ENCODE measurements at places on chromosomes 5 and 9.

- DNase-seq = no peak
Observed at GRCh38 chr5:125348221-125348692, 601.8 kb upstream of the ZNF608 start.

GRCh38 chr5:67510204-67510603 is 313.6 kb upstream of the CD180 start:
- DNase-seq = no peak

DNA sequence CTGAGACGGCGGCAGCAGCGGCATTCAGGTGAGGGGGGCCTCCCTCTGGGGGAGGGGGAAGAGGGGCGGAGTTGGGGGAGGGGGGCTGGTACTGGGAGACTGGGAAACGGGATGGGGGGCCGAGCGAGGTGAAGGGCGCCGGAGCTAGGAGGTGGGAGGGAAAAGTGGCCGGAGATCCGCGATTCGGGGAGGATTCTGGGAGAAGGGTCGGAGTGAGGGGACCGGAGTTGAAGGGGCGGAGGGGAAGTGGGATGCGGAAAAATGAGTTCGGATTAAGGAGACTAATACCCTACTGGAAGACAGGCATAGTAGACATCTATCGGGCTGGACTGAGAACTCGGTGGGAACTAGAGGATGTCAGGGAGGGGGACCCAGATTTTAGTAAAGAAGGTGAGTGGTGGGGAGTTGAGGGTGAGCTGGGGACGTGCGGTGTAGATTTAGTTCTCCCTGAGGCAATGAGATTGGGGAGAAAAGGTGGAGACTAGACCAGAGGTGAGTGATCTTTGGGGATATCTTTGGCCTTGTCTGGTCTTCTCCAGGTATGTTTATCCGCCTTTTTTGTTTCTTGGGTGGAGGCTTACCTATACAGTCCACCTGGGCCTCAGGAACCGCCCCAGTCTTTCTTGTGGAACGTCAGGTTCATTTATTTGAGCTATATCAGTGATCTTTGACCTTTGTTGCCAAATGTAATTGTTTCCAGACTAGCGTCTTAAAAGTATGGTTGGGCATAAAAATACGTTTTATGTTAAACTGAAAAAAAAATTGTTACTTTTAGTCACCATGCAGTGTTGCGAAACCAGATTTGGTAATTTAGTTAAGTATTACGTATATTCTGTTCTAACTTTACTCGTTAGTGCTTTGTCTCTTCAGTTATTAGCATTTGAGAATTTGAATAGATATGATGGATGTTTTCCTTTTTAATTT is 632 bp downstream of the UBAP1 start:
- peak; percentile 32 for DNase-seq

DNA sequence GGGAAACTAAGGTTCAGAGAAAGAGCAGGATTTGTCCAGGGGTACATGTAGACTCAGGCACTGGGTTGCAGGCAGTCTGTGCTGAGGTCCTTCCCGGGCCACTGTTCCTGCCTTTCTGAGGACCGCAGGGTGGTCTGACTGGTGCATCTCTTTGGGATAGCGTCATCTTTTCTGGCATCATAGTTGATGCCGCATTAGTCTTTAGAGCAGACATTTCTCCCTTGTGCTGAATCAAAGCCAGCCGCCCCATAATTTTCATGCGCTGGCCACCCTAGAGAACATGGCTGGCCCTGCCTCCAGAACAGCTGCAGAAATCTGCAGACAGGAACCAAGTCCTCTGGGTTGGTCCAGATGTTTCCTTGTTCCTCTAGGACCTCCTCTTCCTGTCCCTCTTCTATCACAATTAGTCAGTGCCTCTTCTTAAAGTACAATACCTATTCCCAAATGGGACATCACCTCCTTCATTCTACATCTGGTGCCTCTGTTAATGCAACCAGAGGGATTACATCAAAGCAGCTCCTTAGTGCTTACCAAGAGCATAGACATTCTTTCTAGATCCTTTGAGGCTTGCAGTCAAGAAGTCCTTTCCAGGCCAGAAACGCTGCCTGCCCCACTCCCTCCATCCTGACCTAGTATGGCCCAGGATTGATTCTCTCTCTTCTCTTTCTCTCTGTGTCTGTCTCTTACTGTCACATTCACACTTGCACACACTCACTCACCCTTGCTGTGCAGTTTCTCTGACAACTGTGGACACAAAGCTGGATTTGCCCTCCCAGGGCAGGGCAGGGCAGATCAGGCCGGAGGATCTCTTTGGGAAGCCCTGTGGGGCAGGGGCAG is 42.0 kb upstream of the ORM1 start:
- no peak for DNase-seq

GRCh38 chr9:16268067-16268881 is 602.2 kb downstream of the BNC2 start:
- no peak for DNase-seq

DNA sequence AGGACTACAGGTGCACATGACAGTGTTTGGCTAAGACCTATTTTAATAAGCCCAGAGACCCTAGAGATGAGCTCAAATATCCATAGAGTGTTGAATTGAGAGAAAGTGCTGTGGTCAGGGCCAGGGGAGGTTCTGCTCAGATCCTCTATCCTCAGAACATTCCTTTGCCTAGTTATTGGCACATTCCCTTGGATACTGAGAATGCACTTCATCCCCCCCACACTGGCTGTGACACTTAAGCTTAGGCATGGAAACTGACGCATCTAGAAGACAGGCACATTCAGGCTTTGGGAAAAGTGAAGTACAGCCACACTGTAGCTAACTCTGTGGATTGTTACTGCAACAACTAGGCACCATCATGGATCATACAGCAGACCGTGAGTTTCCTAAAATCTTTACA is 27.1 kb upstream of the RASGRF2 start:
- no peak for DNase-seq

DNA sequence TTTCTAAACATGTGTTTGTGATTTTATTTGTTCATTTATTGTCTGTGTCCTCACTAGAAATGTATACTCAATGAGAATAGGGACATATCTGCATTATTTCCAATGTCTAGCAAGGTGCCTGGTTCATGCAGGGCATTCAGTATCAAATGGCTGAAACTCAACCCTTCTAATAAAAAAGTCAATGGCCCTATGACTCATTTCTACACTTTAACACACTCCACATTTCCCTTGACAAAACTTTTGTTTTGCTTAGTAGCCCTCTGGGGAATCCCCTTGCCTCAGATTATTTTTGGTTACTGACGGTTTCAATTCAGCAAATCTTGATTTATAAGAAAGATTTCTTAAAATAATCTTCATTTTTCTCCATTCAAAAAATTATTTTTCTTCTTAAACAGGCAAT is 206.0 kb upstream of the DMRTA1 start:
- peak; percentile 82 for DNase-seq

DNA sequence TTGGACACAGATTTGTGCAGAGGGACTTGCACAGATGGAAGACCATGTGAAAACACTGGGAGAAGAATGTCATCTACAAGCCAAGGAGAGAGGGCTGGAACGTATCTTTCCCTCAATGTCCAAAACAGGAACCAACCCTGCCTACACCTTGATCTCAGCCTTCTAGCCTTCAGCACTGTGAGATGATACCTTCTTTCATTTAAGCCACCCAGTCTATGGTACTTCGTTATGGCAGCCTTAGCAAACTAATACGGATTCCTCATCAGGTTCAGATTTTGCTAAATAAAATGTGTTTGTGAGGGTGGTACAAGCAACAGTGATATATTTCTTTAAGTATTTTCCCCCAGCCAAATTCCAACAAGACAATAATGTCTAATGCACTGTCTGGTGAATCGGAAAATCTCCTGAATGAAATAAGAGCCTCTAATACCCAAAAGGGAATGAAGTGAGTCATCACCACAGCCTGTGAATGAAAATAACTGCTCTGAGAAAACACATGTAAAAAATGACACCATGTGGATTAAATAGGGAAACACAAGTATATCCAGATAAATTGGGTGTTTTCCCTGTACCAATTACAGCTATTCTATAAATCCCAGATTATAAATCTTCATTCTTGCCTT is 182.8 kb upstream of the TARS1 start:
- DNase-seq = peak; percentile 89

GRCh38 chr9:21744320-21744719 is 58.1 kb upstream of the MTAP start:
- no peak for DNase-seq

GRCh38 chr5:178455480-178455835 is 134.7 kb downstream of the COL23A1 start:
- DNase-seq = no peak

- peak; percentile 69 for DNase-seq
Observed at GRCh38 chr5:55847837-55848236, 3.3 kb upstream of the IL31RA start.

DNA sequence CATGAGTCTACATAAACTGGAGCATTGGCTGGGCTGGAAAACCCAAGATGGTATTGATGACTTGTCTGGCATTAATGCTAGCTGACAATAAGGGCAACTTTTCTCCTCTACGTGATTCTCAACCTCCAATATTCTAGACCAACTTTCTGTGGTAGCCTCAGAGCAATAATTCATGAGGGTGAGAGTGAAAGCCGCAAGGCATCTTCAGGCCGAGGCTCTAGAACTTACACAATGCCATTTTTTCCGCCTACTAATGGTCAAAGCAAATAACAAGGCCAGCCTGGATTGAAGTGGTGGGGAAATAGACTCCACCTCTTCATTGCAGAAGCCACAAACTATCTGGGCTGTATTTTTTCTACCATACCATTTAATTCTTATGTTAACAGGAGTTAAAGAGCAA is 267.4 kb downstream of the GABRG2 start:
- DNase-seq = no peak

GRCh38 chr5:159768243-159768642 is 148.0 kb upstream of the ADRA1B start:
- peak; percentile 58 for DNase-seq

DNA sequence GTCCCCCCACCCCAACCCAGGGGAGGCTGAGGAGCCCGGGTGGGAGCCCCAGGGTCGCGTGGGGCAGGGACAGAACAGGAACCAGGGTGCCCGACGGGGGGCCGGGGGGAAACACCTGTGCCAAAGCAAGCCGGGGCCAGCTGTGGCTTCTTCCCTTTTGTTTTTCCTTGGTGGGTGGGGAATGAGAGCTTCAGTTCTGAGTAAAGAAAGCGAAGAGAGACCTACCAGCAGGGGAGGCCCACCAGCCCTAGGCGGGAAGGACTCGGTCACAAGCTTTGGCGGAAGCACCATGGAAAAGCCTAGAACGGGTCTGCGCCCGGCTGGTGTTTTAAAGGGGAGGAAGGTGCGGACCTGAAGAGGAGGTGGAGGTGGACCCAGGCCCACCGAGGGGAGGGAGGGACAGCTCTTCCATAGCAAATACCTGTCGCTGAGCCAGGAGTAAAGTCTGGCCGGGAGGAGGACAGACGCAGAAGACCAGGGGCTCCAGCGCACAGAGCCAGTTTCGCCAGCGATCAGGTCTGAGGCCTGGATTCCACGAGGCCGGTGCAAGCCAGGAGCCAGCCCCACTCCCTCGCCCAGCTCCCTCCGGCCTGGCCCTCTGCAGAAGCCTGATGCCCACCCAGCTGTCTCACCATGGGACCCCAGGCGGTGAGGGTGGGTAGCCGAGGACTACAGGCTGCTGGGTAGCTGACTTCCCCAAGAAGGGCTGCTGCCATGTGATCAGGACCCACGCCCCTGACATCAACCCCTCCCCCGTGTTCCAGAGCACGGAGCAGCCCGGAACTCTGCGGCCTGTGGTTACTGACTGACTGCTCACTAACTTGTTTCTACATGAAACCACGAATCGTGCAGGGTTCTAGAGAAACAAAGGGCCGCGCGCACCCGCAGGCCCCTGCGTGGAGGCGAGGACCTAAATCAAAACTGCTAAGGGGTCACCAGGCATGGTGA is 849 bp upstream of the MGAT1 start:
- no peak for DNase-seq

GRCh38 chr5:26121338-26121737 is 917.0 kb downstream of the CDH9 start:
- DNase-seq = peak; percentile 17

DNA sequence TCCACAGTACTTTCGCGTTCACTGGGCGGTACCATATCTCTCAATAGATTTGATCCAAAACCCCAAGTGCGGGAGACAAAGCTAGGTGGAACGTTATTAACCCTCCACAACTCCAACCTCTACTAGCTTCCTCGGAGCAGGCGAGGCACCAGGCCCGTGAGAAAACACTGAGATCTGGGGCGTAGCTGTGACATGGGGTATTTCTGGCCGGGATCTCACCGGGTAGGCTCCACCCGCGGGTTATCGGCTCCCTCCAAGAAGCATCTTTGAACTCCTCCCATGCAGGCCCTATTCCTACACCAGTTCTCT is 350 bp upstream of the SLC25A46 start:
- DNase-seq = no peak

DNA sequence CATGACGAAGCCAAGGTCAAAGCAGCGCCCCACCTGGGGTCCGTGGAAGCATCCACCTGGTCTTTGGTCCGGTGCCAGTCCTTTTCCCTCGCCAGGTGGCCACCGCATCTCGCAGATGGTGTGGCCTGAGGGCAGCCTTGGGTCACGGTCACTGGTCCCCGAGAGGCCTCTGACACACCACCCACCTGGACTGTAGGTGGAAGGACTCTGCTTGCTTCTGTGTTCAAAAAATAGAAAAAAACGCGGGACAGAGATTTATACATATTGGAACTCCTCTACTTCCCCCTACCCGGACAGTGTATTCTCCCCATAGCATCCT is 466 bp upstream of the TTC39B start:
- DNase-seq = no peak

GRCh38 chr5:167152561-167152960 is 1138.9 kb upstream of the WWC1 start:
- peak; percentile 9 for DNase-seq

- DNase-seq = no peak
Observed at GRCh38 chr9:73423891-73424290, 272.2 kb downstream of the ANXA1 start.

DNA sequence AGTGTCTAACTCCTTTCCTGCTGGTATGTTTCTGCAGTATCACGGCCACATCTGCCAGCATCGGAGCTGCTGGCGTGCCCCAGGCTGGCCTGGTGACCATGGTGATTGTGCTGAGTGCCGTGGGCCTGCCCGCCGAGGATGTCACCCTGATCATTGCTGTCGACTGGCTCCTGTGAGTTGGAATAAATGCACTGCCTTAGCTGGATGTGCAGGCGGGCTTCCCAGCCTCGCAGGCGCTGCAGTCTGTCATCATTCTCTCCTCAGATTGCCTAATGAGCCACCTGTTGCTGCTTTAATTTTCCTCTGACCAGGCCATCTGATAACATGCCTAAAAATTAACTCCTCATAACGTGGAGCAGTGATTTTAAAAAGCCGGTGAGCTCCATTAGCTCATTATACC is 79.1 kb upstream of the PLPP6 start:
- DNase-seq = no peak

DNA sequence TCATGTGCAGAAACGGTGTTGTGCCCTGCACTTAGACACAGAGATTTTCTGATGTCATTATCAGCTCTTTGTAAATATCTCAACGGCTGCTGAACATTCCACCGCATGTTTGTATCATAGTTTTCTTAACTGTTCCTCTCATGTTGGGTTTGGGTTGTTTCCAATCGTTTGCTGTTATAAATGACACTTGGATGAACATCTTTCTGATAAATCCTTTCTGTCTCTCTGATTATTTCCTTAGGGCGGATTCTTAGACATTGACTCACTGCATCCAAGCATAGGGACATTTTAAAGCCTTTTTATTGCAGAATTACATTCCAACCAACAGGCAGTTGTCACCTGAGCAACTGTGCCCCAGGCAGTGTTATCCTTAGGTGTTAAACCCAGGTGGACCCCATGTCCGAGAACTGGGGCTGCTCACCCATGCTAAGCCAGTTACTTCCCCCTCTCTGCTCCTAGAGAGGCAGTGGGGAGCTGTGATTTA is 28.5 kb downstream of the COL5A1 start:
- DNase-seq = peak; percentile 100

- DNase-seq = no peak
Observed at GRCh38 chr5:169272731-169273427, 28.1 kb downstream of the SLIT3 start.
